ENCODE measurements at places on chromosomes 5 and 9.

DNA sequence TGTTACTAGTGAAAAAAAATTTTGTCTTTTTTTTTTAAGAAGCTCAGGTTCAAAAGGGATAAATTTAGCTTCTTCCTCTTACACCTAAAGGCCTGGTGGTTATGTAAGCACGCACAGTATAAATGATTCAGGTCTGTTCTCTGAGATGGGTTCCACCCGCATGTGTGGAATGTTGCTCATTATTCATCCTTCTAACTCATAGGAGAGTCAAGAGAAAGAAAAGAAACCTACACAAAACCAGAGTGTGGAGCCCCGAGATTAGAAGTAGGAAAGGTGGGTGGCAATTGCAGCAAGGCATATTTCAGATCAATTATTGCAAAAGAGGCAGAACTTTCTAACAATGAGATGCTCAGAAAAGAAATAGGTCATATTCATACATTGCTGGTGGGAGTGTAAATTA, 13.5 kb downstream of the PLAC8L1 start:
- DNase-seq: no peak

DNA sequence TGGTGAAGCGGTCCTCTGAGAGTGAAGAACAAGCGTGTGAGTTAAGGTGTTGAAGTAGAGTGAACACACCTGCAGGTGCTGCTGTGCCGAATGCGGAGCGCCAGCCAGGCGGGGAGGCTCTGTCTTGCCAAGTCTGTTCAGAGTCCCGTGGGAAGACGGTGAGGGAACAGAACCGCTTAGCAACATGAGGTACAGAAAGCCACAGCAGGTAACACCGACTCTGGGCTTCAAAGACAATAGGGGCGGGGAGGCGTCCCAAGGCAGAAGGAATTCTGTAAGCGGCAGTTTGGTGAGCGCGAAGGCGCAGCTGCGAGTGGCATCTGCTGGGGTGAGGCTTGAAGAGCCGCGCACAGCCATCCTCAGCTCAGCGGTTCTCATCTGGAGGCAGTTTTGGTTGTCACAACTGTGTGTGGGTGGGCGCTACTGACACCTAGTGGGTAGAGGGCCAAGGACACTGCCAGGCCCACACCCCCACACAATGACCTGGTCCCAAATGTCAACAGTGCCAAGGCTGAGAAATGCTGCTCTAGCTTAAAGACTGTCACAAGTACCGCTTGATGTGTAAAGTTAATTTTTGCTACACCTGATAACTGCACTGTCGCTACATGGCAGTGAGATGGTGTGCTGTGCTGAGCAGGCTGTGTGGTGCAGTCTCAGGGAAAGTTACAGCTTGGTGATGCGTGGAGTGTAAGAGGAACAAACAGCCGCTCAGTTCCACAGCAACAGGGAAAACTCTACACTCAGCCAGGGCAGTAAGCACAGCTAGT, 67.4 kb upstream of the TBC1D9B start:
- DNase-seq: no peak

DNA sequence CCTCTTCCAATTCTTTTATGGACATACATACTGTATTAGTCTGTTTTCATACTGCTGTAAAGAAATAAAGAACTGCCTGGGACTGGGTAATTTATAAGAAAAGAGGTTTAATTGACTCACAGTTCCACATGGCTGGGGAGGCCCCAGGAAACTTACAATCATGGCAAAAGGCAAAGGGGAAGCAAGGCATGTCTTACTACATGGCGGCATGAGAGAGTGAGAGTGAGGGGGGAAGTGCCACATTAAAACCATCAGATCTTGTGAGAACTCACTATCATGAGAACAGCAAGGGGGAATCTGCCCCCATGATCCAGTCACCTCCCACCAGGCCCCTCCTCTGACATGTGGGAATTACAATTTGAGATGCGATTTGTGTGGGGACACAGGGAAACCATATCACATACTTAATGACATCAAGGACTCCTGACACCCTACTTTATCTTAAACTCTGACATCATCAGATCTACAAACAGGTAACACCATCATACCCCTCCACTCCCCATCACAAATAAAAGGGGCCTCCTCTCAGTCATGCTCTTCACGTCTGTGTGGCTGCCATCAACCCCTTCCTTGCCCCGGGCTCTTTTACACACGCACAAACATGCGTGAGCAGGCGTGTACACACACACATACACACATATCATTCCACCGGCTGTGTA, 9.7 kb downstream of the ANKRD33B start:
- DNase-seq: no peak

GRCh38 chr5:112703866-112704820, 33.5 kb upstream of the APC start:
- DNase-seq: no peak

DNA sequence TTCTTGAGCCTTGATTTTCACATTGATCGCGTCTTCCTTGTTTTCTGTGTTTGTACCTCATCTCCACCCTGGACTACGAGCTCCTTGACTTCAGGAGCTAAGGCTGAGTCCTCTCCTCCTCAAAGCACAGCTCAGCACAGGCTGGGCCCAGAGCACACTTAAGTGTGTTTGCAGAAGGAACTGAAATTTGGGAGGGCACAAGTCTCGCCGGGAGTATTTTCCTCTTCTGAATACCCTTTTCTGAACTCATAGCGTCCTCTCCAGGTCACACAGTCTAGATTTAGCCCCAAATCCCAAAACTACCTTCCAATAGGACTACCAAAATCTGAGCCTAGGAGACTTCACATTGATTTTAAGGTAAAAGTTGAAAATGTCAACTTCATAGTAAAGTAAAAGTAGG, 41.6 kb downstream of the TSTD2 start:
- DNase-seq: no peak

DNA sequence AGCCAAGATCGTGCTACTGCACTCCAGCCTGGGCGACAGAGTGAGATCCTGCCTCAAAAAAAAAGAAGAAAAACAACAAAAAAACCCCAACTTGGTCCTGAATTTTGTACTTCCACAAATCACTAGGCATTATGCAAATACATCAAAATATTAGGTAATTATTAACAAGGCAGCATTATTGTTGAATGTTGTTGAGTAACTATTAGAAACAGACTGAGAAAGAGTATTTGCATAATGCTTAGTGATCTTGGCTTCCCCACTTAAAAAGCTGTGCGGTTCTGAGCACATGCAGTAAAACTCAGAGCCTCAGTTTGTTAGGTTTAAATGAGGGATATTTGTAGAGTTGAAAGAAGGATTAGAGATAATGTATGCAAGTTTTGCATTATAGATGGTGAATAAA, 64.2 kb downstream of the SCAMP1 start:
- no peak for DNase-seq

DNA sequence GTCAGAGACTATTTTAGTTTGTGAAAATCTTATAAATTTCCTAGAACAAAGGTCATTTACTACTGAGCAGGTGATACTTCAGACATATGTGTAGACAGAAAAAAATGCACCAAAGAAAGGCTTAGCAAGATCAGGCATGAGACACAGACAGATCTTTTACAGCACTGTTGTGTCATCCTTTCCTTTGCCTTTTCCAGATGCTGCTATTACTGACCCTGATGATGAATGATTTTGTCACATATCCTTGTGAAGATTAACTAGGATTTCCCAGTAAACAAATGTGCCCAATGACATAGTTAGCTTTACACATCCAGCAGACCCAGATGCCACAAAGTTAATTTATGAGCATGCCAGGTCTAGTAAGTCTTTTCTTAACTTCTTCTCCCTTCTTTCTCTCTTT, 68.2 kb downstream of the DMRTA1 start:
- DNase-seq: no peak

GRCh38 chr5:61817472-61818326, 485.6 kb downstream of the ZSWIM6 start:
- no peak for DNase-seq

DNA sequence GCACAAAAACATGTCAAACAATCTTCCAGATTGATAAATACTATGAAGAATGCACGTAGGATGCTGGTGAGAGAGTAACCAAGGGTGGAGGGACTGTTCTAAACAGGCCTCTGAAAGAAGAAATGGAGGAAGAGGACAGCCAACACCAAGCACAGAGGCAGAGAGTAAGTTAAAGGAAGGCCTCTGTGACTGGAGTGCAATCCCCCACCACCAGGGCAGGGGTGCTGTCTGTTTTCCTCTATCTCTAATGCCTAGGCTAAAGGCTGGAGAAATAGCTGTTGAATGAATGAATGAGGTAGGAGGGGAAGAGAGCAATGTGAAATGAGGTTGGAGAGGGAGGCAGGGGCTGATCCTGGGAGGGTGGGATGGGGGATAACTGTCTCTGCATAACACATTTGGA, 88.9 kb downstream of the ANKRD55 start:
- no peak for DNase-seq

GRCh38 chr9:95250462-95251221, 66.9 kb downstream of the FANCC start:
- DNase-seq: no peak

GRCh38 chr5:32279786-32280185, 33.0 kb downstream of the MTMR12 start:
- DNase-seq: no peak

- no peak for DNase-seq
These were observed 113.3 kb upstream of the LHFPL2 start for GRCh38 chr5:78761840-78762239.

DNA sequence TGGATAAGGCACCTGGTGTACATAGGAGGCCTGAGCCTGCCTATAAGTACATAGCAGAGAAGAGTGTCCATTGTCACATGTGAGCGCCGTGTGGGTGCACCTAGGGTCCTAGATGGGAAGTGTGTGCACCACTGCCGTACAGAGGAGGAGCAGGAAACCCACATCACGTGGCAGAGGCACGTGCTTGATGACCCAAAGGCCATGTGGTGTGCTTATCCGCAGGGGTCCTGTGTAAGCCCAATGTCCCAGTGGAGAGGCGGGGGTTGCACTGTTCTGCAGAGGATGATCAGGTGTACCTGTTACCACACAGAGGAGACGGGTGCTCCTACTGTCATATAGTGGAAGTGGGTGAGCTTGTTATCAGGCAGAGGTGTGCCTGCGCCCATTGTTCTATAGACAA, 354.1 kb upstream of the IRX2 start:
- no peak for DNase-seq

GRCh38 chr9:110440796-110441195, 103.1 kb upstream of the TXNDC8 start:
- no peak for DNase-seq

GRCh38 chr9:114805670-114806525, at the start of gene TNFSF15:
TSS of gene TNFSF15 (minus strand) at chr9:114806039. CDS start at chr9:114806012, 27 bp downstream.
- DNase-seq: no peak

DNA sequence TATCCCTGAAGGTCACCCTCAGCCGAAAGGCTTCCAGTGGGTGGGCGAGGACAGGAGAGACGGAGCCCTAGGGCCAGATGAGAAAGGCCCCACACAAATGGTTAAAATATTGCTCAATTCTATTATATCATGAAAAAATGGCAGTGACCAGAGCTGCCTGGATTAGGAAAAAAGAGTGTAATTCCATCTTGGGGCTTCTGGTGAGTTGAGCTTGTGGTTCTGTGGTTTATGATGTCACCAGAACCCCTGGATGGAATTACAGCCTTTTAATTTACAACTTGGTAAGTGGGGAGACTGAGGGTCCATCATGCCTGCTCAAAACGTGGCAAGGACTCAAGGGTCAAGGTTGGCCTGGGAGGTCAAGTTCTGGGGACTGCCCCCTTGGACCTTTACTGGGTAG, 55.5 kb upstream of the STC2 start:
- no peak for DNase-seq

GRCh38 chr5:78317515-78317914, 23.0 kb upstream of the AP3B1 start:
- DNase-seq: no peak

DNA sequence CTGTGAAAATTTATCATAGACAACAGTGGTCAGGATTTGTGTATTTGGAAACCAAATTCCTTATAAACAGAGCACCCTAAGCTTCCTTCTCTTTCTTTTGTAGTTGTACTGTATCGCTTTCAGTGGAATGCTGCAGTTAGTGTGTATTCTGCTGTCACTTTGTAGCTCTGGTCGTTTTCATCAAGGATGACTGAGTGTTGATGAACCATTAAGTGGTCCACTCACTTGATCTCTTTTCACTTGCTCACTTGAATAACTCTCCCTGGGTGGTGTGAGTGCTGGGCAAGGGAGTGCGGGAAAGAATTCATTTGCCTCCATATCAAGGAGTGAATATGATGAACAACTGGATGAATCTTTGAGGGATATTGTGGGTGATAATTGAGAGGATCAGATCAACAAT, 1225.7 kb upstream of the WWC1 start:
- DNase-seq: no peak

GRCh38 chr9:135724186-135724787, 22.3 kb downstream of the KCNT1 start:
- no peak for DNase-seq

DNA sequence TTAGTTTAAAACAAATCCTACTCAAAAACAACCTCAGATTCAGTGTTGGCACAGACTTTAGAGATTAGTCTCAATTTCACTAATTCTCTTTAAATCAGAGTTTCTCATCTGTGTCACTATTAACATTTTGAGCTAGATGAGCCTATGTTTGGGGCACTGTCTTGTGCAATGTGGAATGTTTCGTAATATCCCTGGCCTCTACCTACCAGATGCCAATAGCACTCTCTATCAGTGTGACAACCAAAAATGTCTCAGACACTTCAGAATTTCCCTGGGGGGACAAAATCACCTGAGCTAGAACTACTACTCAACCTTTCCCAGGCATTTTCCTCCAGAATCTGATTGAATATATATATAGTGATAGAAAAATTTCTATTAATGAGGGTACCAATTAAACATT, 465.2 kb upstream of the RGMB start:
- DNase-seq: no peak

DNA sequence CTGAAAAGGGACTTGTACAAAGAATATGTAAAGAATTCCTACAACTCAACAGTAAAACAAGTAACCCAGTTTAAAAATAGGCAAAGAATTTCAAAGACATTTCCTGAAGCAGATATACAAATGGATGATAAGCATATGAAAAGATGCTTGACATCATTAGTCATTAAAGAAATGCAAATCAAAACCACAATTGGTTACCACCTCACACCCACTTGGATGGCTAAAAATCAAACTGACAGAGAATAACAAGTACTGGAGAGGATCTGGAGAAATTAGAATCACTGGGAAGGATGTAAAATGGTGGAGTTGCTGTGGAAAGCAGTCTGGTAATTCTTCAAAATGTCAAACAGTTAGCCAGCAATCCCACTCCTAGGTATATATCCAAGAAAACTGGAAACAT, 12.5 kb upstream of the FOXE1 start:
- no peak for DNase-seq

GRCh38 chr5:126023994-126024441, 399.2 kb upstream of the GRAMD2B start:
- DNase-seq: no peak

DNA sequence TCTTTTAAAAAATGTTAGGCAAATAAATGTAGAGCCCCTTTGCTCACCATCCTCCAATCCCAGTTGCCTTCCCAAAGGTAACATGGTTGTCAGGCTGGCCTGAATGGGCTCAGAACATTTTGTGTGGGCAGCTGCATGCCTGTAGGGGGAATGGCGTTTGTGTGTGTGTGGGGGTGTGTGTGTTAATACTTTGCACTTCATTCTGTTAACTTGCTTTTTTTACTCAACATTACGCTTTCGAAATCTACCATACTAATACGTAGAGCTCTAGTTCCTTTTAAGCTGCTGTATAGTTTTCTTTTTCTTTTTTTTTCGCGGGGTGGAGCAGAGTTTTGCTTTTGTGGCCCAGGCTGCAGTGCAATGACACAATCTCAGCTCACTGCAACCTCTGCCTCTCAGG, 14.0 kb downstream of the MYOZ3 start:
- DNase-seq: no peak
